ENCODE measurements at places on chromosomes 11 and 22.

DNA sequence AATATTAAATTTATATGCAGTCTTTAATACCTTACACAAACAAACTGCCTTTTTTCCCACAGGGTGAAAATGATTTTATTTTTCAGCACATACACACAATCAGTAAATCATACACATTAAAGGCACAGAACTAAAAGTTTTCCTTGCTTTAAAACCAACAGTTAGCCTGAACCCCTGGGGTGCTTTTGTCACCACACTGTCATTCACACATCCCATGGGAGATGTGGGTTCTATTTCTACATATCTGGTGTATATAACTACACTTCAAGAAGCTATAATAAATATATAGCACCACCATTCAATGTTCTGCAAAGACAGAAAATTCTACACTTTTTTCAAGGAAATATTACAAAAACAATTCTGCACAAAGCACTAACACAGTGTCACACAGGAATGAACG is 197.0 kb downstream of the GUCY1A2 start:
- no peak for DNase-seq

GRCh38 chr11:74751303-74751702 is 2.7 kb downstream of the RNF169 start:
- no peak for DNase-seq

DNA sequence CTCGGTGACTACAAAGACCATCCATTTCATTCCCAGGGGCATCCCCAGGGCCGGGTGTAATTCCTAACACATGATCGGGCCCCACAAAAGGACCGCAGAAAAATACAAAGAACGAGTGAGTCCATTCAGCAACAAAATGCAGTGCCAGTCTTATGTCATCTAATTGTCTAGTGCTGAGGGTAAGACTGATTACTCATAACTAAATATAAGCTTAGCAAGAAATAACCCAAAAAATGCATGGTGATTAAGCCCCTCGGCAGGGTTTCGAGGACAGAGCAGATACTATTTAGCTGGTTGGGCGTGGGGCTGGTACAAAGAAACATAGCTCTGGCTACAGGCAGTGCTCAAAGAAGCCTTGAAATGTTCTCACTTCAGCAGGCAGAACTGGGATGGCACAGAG is 1078.9 kb downstream of the OPCML start:
- no peak for DNase-seq

GRCh38 chr11:93033093-93033492 is 63.6 kb downstream of the MTNR1B start:
- no peak for DNase-seq

- DNase-seq: no peak
Measured at GRCh38 chr11:8838248-8838647, 72.7 kb upstream of the AKIP1 start.

DNA sequence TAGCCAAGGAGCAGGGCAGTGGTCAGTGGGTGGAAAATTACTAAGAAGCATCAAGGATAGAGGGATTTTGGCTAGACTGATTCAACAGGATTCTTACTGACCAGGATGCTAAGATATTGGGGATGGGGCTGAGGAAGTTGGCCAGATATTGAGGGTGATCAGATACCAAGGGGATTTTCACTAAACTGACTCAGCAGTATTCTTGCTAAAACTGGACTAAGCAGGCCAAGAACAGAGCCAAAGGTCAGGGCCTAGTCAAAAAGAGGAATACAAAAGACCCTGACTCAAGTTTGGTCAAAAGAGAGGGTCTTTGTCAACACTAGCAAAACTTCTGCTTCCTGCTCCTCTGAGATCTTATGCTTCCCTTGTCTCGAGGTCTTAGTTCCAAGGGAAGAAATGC is 38.6 kb upstream of the DEUP1 start:
- no peak for DNase-seq

GRCh38 chr11:73950869-73951710 is at the start of gene DNAJB13:
Gene DNAJB13 (plus strand): TSS chr11:73951026. CDS start chr11:73951070, 44 bp downstream.
- no peak for DNase-seq

GRCh38 chr11:26994631-26995095 is 751 bp downstream of the FIBIN start:
- no peak for DNase-seq

DNA sequence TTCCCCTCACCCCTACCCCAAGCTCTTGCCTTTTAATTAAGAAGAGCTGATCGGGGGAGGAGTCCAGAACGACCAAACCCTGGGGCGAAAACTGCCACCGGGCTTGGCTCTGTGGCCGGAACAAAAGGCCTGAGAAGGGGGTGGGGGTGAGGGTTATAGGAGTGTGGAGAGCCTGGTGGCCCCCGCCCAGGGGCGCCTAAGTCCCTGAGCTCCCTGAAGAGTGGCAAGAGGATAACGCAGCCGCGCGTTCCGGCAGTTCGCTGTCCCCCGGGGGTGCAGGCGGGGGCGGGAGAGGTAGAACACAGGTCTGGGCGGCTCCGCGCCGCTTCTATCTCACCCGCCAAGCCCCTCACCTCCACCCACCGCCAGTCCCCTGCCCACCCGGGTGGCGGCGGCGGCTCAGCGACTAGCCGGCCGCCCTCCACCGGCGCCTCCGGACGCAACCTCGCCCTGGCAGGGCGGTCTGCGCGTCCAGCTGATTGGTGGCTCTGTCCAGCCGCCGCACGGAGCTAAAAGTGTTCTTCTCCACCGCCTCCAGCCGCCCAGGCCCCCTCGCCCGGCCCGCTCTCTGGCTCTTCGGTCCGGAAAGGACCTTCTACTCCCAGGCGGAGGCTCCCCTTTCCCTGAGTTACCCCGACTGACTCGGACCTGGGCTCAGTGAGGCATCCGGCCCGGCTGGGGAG is 18.7 kb upstream of the BDNF start:
- DNase-seq: no peak

DNA sequence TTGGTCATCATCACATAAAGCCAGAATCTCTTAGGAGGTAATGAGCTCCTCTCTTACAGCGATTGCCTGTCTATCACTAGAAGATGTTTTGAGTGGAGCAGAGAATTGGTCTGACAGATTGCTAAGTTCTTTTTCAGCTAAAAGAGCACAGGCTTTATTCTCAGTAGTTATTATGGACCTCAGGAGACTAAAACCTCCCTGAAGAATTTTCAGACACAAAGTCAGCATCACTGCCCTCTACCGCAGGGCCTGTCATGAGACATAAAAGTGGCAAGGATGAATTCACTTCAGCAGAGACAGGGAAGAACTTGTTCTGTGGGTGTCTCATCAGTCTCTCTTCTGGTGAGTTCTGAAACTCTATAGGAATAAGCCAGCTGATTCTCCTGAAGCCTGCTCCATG is at the start of gene OR51I2:
Gene OR51I2 (plus strand): TSS at position 301 of the 400 bp plus-strand sequence. CDS start 4,166 bp downstream, outside the sequence.
- no peak for DNase-seq

GRCh38 chr22:26835929-26836528 is 178.6 kb downstream of the MIAT start:
- DNase-seq: no peak

- DNase-seq: no peak
Measured at GRCh38 chr22:33875316-33875715, 45.0 kb downstream of the LARGE1 start.

GRCh38 chr11:21986361-21986760 is 206.5 kb upstream of the ANO5 start:
- DNase-seq: no peak

- no peak for DNase-seq
Measured at GRCh38 chr11:73629907-73630306, 16.5 kb upstream of the PLEKHB1 start.

DNA sequence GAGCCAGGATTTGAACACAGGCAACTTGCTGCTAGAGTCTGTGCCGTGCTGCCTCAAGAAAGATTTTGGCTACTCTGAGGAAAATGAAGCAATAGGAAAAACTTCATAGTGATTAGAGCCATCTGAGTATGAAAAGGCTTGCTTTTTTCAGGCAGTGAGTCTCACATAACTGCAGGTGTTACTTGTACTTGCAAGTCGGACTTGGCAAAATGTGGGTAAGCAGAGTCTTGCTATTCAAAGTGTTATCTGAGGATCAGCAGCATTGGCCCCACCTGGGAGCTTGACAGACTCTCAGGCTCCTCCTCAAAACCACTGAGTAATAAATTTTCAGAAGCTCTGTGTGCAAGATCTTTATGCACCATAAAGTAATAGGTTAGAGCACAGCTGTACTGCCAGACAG is 18.1 kb downstream of the RNF141 start:
- no peak for DNase-seq

GRCh38 chr22:48976556-48977535 is 850.8 kb downstream of the BRD1 start:
- no peak for DNase-seq

DNA sequence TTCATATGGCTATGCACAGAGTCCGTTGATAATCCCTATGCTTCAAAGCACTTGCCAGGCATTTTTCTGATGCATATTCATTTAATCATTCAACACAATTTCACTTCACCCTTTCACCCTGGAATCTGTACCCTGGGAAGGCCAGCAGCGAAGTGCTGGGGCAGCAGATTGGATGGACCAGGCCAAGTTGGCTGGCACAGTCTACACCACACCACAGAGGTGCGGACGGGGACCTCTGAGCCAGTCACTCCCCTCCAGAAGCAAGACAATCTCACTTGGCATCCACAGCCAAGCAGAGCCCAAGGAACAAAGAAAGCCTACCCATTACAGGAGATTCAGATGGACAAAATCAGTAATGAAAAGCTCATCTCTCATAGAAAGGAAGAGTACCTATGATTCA is 130.2 kb downstream of the GALNT18 start:
- DNase-seq: no peak

DNA sequence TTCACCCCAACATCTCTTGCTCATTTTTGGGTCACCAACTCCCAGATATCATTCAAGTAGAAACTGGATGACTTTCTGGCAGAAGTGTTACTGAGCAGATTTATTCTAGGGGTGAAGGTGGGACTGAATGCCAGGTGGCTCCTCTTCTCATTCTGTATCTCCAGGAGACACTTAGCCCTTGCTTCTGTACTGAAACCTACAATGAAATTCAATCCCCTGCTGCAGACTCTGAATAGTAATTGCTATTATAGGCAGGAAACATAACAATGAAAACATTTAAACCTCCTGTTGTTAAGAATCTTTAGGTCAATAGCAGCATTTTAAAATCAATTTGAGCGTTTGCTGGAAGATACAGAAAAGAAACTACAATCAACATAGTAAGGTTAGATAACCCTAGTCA is 879.4 kb upstream of the TENM4 start:
- no peak for DNase-seq

- DNase-seq: no peak
Measured at GRCh38 chr11:78654866-78655265, 80.2 kb upstream of the NARS2 start.

DNA sequence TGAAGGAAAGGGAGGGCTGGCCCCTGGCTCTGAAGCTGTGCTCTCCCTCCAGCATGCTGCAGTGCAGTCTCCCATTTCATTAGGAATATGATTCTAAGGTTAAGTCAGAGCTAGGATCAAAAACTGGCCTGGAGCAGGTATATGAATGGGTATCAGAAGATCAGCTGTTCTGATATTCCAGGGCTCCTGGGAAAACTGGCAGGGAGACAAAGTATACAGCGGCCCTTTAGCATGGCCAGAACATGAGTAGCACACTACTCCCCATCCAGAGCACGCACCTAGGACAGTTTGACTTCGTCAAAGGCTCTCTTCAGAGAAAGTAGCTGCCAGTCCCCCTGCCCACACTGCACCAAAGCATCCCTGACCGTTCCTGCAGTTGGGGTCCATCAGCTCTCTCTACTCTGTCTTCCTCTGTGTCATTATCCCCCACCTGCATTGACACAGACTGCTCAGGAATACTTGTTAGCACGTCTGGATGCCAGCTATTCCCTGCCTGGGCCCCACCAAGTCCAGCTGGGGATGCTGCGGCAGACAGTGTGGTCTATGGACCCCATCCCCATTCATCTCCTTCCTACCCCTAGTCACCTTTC is 4.0 kb upstream of the FCHSD2 start:
- no peak for DNase-seq

- DNase-seq: no peak
Measured at GRCh38 chr11:95563173-95563572, 226.4 kb downstream of the FAM76B start.

GRCh38 chr22:17944256-17944655 is 80.1 kb downstream of the MICAL3 start:
- DNase-seq: no peak

DNA sequence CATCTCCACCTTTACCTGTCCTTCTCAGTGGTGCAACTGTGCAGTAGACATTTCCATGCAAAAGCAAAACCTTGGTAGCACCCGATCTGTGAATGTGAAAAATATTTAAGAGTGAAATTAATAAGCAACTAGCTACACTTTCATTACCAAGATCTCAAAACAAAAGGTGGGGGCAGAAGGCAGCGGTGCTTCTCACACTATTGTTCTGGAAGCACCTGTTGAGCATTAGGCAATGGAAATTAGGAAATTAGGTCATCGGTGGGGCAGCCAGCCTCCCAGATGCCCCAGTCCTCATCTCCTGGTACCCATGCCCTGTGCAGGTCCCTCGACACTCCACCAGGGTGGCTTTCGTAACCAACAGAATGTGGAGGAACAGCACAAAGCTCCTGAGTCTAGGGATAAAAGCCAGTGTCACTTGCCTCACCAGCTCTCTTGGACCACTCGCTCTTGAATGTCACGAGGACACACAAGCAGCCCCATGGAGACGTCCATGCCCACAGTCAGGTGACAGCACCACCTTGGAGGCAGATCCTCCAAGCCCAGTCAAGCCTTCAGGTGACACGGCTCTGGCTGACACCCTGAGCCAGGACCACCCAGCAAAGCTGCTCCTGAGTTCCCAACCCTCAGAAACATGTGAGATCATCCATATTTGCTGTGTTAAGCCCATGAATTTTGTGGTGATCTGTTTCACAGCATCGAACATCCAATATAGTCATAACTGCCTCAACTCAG is 3.3 kb downstream of the LTO1 start:
- no peak for DNase-seq

GRCh38 chr11:117921456-117921855 is 7.7 kb downstream of the TMPRSS13 start:
- no peak for DNase-seq

- no peak for DNase-seq
Measured at GRCh38 chr22:43305806-43306205, 37.4 kb downstream of the SCUBE1 start.

DNA sequence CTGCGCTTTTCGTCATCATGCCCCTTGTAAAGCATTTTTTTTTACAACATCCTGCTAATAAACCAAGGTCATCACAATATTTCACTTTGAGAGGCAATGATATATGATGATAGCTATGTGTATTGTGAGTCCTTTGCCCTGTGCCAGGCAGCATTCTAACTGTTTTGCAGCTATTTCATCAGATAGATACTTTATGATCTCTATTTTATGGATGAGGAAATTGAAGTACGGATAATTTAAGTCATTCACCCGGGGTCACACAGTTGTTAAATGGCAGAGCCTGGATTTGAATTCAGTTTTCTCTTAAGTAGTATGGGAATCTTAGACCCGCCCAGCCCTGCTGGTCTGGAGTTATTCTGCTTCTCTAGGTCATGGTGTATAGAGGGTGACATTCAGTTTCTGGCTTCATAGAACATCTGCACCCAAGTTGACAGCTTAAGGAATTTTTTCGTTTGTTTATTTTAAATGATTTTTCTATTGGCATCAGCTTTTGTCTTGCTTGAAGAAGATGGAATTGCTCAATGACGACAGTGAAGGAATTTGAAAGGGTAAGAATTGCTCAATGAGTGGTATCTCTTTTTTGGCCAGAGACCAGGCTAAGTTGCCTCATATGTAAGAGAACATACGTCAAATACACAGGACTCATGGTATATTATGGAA is 926 bp downstream of the PRR5L start:
- no peak for DNase-seq

GRCh38 chr11:47577460-47578041 is 1.2 kb downstream of the KBTBD4 start:
- no peak for DNase-seq
